Camera-type eye (tissue), 1 donor: ENCODE measurements at places on chromosomes 11 and 22. TPM values are rescaled to one million over a fixed set of nuclear protein-coding genes. Genes with fewer than 3 reads are reported as not detected.

Gene FDXACB1
- 4.9 TPM for total RNA-seq

Gene INPP5J
- 2.7 TPM for total RNA-seq

Gene GDPD4
- total RNA-seq: not detected

Gene MOGAT2
- not detected for total RNA-seq

Gene ASCL2
- 0.82 TPM for total RNA-seq

Gene POU2F3
- 0.27 TPM for total RNA-seq

Gene GRM5
- total RNA-seq: 13.1 TPM

Gene SREBF2
- 67.0 TPM for total RNA-seq

Gene CASP5
- not detected for total RNA-seq

Gene ANGPTL5
- 0.93 TPM for total RNA-seq

Gene ASRGL1
- 17.8 TPM for total RNA-seq

Gene BACE1
- total RNA-seq: 37.7 TPM

Gene MYEOV
- not detected for total RNA-seq

Gene HPX
- 2.8 TPM for total RNA-seq

Gene OR2D3
- total RNA-seq: not detected

Gene PIK3IP1
- 23.3 TPM for total RNA-seq

Gene CNTN5
- total RNA-seq: 15.6 TPM

Gene ADORA2A
- total RNA-seq: 18.5 TPM

Gene NCR3LG1
- 3.6 TPM for total RNA-seq

Gene ATP6V1E1
- 119 TPM for total RNA-seq

Gene MS4A7
- total RNA-seq: 8.8 TPM

Gene CCDC116
- total RNA-seq: 0.27 TPM

Gene PIH1D2
- total RNA-seq: 5.9 TPM

Gene SYT13
- total RNA-seq: 19.8 TPM

Gene BAIAP2L2
- total RNA-seq: 0.16 TPM

Gene DERL3
- total RNA-seq: 1.2 TPM

Gene HPS5
- 43.2 TPM for total RNA-seq

Gene IGLL1
- total RNA-seq: not detected

Gene DNAJC24
- total RNA-seq: 51.0 TPM

Gene SCT
- not detected for total RNA-seq

Gene STIM1
- 32.2 TPM for total RNA-seq

Gene C22orf42
- total RNA-seq: not detected

Gene CRYAB
- total RNA-seq: 492 TPM

Gene BCO2
- total RNA-seq: 16.1 TPM

Gene CDC45
- total RNA-seq: 5.6 TPM

Gene OTOG
- total RNA-seq: not detected

Gene CDC42BPG
- 2.4 TPM for total RNA-seq

Gene RFPL1
- not detected for total RNA-seq
